Activated naive CD8-positive, alpha-beta T cell treated with anti-CD3 and anti-CD28 coated beads, Interleukin-2, amount 10 ng/mL, durations not matched to agents 7 days and 5 days (primary cell): ENCODE measurements at places on chromosomes 5 and 9.

GRCh38 chr9:127081250-127082185 lies 40.9 kb downstream of the ANGPTL2 start:
- no peak overlapping the region for H3K27ac ChIP-seq
- no peak for DNase-seq
- no peak overlapping the region for H3K4me3 ChIP-seq
- peaks cover 13% of the 10 kb centered on the region for H3K4me1 ChIP-seq
- peaks cover 4% of the 10 kb centered on the region for H3K27me3 ChIP-seq

DNA sequence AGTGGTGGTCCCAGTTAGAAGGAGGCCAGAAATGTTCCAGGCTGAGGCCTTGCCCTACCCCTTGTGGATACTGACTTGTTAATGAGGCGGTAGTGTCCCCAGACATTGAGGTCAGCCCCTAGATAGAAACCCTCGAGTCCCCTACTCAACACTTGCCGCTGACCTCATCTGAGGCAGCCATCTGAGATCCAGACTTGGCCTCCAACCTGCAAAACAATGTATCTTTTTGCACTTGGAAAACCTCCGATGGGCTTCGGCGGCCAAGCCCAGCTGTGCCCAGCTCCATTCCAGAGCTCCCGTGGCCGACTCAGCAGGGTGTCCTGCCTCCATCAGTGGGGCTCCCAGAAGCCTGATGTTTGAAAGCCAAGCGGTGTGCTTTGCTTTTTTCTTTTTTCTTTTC lies 122.1 kb downstream of the WNK2 start:
- no peak for DNase-seq
- H3K4me3 ChIP-seq: no peak overlapping the region
- no peaks in the 10 kb centered on the region for H3K36me3 ChIP-seq
- H3K4me1 ChIP-seq: peaks cover 6% of the 10 kb centered on the region
- peaks cover 2% of the 10 kb centered on the region for H3K27me3 ChIP-seq

DNA sequence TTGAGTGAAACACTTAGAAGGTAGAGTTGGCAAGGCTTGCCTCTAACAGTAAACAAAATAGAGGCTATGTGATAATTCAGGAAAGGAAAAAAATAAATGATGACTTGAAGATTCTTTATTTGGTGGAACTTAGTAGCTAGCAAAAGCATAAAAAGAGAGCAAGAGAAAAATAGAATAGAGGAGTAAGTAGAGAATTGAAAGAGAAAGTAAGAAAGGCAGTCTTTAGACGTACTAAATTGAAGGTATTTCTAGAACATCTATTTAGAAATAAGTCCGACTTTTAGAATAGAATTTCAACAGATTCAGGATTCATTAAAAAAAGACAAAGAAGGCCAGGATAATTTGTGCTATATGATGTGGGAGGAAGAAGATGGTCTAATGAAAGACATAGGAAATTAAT lies 128.1 kb upstream of the MINAR2 start:
- H3K27me3 ChIP-seq: no peaks in the 10 kb centered on the region
- no peaks in the 10 kb centered on the region for H3K36me3 ChIP-seq
- H3K4me1 ChIP-seq: no peaks in the 10 kb centered on the region

- no peak for DNase-seq
- no peak overlapping the region for H3K27ac ChIP-seq
- no peaks in the 10 kb centered on the region for H3K36me3 ChIP-seq
- H3K4me3 ChIP-seq: no peak overlapping the region
- H3K4me1 ChIP-seq: no peaks in the 10 kb centered on the region
Observed at GRCh38 chr5:156678484-156678883, 171.6 kb upstream of the PPP1R2B start.

DNA sequence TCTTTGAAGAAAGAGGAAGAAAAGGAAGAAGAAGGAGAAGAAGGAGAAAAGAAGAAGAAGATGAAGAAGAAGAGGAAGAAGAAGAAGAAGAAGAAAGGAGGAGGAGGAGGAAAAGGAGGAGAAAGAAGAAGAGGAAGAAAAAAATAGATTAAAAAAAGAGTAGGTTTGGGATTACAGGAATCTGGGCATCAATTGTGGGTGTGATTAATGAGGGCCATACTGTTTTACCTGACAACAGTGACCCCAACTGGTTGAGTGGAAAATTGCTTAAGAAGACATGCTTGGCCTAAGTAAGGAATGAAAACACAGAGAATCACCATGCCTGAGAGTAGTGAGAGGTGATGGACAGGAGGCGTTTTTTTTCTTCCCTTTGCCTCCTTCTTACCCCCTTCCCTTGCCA lies 114.6 kb downstream of the FAM170A start:
- no peaks in the 10 kb centered on the region for H3K36me3 ChIP-seq
- no peaks in the 10 kb centered on the region for H3K27me3 ChIP-seq
- no peak overlapping the region for H3K4me3 ChIP-seq
- H3K27ac ChIP-seq: no peak overlapping the region
- no peak for DNase-seq

DNA sequence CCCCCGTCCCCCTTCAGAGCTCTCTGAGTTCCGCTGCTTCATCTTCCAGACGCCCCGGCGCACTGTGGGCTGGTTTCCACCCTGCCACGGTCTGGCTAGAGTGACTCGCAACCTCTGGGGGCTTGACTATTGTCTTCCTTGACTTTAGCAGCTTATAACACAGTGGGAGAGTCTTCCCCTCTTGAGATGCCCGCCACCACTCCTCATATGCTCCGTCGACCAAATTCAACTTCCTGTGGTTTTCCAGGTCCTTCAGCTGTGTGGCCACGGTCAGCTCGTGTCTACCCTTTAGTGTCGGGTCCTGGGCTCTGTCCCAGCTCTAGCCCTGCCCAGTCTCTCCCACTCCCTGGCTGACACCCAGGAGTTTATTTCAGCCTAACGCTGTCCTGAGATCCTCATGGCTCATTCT lies 28.2 kb upstream of the NCS1 start:
- peaks cover 29% of the 10 kb centered on the region for H3K4me1 ChIP-seq
- no peak overlapping the region for H3K27ac ChIP-seq
- peak overlapping the region; percentile 47 for H3K4me3 ChIP-seq
- H3K27me3 ChIP-seq: peaks cover 38% of the 10 kb centered on the region
- no peaks in the 10 kb centered on the region for H3K36me3 ChIP-seq
- DNase-seq: no peak

GRCh38 chr5:89270901-89271300 lies 387.9 kb upstream of the MEF2C start:
- no peak overlapping the region for H3K27ac ChIP-seq
- no peaks in the 10 kb centered on the region for H3K4me1 ChIP-seq
- no peak for DNase-seq
- H3K4me3 ChIP-seq: no peak overlapping the region
- no peaks in the 10 kb centered on the region for H3K27me3 ChIP-seq
- H3K36me3 ChIP-seq: no peaks in the 10 kb centered on the region

DNA sequence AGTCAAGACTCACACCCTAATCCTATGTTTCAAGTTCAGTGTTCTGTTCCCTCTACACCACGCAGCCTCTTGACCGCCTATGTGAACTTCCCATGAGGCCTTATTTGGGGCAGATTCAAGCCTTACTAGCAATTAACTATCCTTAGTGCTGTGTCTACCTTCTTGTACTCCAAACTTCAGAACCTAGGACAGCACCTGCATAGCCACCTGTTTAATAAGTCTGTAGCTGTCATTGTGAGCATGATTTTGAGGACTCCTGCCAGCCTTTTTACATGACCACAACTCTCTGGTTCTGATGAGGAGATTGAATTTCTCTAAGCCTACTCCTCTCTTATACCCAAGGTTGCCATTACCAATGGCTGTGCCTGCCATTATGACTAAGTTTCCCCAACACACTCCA lies 50.8 kb upstream of the PCSK1 start:
- no peaks in the 10 kb centered on the region for H3K36me3 ChIP-seq
- no peak overlapping the region for H3K27ac ChIP-seq
- no peak overlapping the region for H3K4me3 ChIP-seq
- H3K27me3 ChIP-seq: no peaks in the 10 kb centered on the region

DNA sequence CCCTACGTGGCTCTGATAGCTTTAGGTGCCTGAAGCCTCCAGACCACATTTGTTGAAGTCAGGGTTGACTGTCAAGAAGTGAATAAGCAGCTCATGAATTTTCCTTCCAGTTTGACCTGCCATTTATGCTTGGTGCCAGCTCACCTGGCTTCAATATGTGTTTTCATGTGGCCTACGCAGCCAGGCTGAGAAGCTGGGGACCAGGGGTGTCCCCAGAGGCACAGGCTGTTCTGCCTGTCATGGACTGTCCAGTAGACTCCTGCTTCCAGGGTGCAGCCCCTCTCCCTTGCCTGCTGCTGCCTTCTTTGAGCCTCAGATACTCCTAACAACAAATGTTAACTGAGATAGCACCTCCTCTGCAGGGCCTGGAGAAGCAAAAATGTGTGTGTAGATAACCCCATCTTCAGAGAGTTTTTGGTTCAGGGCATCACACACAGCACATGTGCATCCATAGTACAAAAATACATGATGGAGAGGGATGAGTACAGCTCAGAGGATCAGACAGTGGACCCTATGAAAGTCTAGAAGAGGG lies 5.8 kb downstream of the TNFAIP8 start:
- no peak overlapping the region for H3K4me3 ChIP-seq
- H3K27me3 ChIP-seq: no peaks in the 10 kb centered on the region
- peaks cover 37% of the 10 kb centered on the region for H3K36me3 ChIP-seq
- peak overlapping the region; percentile 57 for H3K27ac ChIP-seq
- no peak for DNase-seq
- H3K4me1 ChIP-seq: peaks cover 86% of the 10 kb centered on the region

GRCh38 chr5:120306303-120306702 lies 157.8 kb upstream of the PRR16 start:
- no peaks in the 10 kb centered on the region for H3K36me3 ChIP-seq
- no peak overlapping the region for H3K27ac ChIP-seq
- H3K4me3 ChIP-seq: no peak overlapping the region
- no peaks in the 10 kb centered on the region for H3K4me1 ChIP-seq
- H3K27me3 ChIP-seq: no peaks in the 10 kb centered on the region

DNA sequence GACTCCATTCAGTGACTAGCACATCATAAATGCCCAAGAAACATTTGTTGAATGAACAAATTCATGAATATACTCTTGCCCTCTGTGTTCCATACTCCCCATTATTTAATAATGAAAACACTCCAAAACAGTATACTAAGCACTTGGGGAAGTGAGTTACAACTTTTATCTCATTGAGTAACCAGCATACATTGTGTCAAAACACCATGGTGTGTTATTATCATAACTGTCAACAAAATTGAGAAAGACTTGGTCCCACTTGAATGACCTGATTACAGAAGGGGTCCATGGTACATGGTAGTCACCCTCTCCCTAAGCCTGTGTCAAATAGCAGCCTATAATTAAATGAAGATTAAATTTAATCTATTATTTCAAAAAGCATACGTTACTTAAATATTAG lies 16.2 kb downstream of the ANKH start:
- no peaks in the 10 kb centered on the region for H3K27me3 ChIP-seq
- peaks cover 2% of the 10 kb centered on the region for H3K36me3 ChIP-seq
- no peak overlapping the region for H3K27ac ChIP-seq
- H3K4me1 ChIP-seq: no peaks in the 10 kb centered on the region

GRCh38 chr9:121322037-121322736 lies 47.9 kb downstream of the STOM start:
- H3K4me3 ChIP-seq: peak overlapping the region; percentile 33
- H3K27me3 ChIP-seq: no peaks in the 10 kb centered on the region
- peak overlapping the region; percentile 2 for H3K27ac ChIP-seq
- peaks cover 9% of the 10 kb centered on the region for H3K36me3 ChIP-seq
- H3K4me1 ChIP-seq: peaks cover 31% of the 10 kb centered on the region

- H3K36me3 ChIP-seq: no peaks in the 10 kb centered on the region
- no peak overlapping the region for H3K4me3 ChIP-seq
- H3K27ac ChIP-seq: no peak overlapping the region
- H3K4me1 ChIP-seq: no peaks in the 10 kb centered on the region
- no peak for DNase-seq
Observed at GRCh38 chr5:174078416-174078815, 32.9 kb downstream of the NSG2 start.

DNA sequence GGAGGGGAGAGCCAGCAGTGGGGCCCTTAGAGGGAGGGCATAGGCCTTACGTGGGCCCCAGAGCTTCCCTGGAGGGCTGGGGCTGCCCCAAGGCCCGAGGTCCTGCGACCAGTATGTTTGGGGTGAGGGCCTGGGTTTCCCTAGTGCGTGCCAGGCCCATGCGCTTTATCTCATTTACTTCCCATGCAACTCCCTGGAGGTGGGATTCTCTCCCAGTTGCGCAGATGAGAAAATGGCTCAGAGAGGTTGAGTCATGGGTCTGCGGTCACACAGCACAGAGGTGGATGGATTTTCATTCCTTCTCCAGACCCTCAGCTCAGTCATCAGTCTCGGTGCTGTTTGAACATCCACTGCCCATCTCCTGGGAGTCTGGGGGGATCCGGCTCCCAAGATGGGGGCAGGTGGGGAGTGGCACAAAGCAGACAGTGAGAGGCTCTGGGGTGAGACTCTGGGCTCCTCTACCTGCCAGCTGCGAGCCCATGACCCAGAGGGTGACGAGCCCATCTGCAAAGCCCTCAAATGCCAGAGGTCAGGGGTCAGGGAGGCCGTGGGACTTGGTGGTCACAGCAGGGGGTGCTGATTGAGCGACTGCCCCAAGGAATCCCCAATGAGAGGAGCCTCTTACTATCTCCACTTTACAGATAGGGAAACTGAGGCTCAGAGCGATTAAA lies 171.2 kb downstream of the GAPVD1 start:
- H3K4me1 ChIP-seq: no peaks in the 10 kb centered on the region
- H3K27me3 ChIP-seq: no peaks in the 10 kb centered on the region
- peak; percentile 19 for DNase-seq
- no peak overlapping the region for H3K27ac ChIP-seq
- H3K4me3 ChIP-seq: no peak overlapping the region

DNA sequence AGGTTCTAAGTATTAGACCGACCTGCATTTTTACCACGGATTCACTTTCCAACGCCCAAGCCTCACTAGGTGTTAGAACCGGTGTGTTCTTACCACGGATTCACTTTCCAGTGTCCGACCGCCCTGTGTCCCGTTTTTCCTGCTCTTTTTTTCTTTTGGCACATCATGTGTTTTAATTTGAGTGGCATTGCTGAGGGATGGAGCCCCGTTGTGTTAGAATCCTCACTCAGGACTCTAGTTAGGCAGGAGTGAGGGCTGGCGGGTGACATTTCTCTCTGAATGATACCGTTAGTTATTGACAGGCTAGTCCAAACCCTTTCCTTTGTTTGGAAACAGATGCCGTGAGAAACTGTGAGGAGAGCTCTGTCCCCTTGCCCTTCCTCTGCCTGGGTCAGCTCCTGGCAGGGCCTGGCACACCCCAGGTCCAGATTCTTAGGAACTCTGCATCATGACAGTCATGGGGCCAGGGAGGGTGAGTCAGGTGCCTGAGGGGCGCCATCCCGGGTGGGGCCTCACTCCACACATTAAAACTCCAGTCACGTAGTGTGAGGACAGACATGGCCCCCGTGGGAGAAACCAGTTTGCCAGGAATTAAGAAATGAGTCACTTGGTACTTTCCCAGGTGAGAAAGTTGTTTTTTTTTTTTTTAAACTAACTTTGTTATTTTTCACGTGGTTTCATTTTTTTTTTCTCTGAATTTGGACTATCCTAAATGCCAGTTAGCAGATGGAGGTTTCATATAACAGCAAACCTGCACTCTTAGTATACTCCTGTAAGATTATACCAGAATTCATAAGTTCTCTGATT lies 15.8 kb downstream of the EXOC3 start:
- H3K36me3 ChIP-seq: peaks cover 46% of the 10 kb centered on the region
- peaks cover 33% of the 10 kb centered on the region for H3K4me1 ChIP-seq
- H3K27ac ChIP-seq: peak overlapping the region; percentile 42
- peak overlapping the region; percentile 9 for H3K4me3 ChIP-seq
- DNase-seq: peak; percentile 38
- no peaks in the 10 kb centered on the region for H3K27me3 ChIP-seq
